NCI-H1694 treated with DMSO at 0.1 percent for 48 hours (cell line): ENCODE measurements at places on chromosomes 16 and 17.
A peak's percentile ranks its signal among the peaks of the same experiment; 100 is the strongest.

GRCh38 chr16:71339236-71340171 lies 19.0 kb upstream of the CALB2 start:
- no peak for DNase-seq

DNA sequence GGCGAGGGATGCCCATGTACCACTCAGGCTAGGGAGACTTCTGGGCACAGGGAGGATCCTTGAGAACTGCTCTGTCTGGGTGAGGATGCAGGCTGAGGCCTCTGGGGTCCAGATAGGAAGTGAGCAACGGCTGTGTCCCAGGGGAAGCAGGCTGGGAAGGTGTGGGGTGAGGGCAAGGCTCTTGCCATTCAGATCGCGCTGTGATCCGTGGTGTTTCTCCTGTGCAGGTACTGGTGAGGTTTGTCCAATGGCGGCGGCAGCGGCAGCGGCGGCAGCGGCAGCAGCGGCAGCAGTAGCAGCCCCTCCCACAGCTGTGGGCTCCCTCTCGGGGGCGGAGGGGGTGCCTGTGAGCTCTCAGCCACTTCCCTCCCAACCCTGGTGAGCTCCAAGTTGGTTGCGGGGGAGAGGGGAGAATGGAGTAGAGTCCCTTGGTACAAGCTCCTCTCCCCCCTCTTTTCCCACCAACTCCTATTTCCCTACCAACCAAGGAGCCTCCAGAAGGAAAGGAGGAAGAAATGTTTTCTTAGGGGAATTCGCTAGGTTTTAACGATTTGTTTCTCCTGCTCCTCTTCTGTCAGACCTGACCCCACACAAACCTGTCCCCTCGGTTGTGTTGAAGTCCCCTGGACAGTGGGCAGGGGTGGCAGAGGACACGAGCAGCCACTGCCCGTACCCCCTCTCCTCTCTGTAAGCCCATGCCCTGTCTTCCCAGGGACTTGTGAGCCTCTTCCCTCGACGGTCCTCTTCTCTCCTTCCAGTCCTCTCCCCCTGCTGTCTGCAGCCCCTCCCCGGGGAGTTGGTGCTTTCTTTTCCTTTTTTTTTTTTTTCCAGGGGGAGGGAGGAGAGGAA lies 1.9 kb upstream of the PRRT2 start:
- no peak for DNase-seq

GRCh38 chr16:10660950-10661635 lies 33.6 kb downstream of the TEKT5 start:
- DNase-seq, result peak; percentile 37

- DNase-seq, result no peak
These were observed 84.0 kb downstream of the MSI2 start for GRCh38 chr17:57340160-57340981.

GRCh38 chr17:64399071-64399766 lies 8.6 kb upstream of the PECAM1 start:
- no peak for DNase-seq

GRCh38 chr17:74452033-74452840 lies 14.2 kb upstream of the CD300A start:
- peak; percentile 38 for DNase-seq
